ENCODE measurements at places on chromosomes 5 and 9. TPM values are rescaled to one million over a fixed set of nuclear protein-coding genes. Genes with fewer than 3 reads are reported as not detected.

CD274 gene
- 2.3 TPM for total RNA-seq

TLX3 gene
- not detected for total RNA-seq

CPEB4 gene
- 50.6 TPM for total RNA-seq

HSPB3 gene
- total RNA-seq, result 0.46 TPM

LPAR1 gene
- total RNA-seq, result 16.7 TPM

GFPT2 gene
- 9.4 TPM for total RNA-seq

PRR16 gene
- 4.9 TPM for total RNA-seq

PCDHGB2 gene
- total RNA-seq, result 5.1 TPM

TLE1 gene
- total RNA-seq, result 70.1 TPM

ARHGEF37 gene
- total RNA-seq, result 32.8 TPM

MEIKIN gene
- total RNA-seq, result not detected

BRINP1 gene
- total RNA-seq, result 0.46 TPM

COL15A1 gene
- total RNA-seq, result 46.2 TPM

FGF10 gene
- total RNA-seq, result 3.5 TPM

TMOD1 gene
- total RNA-seq, result 11.4 TPM

SMC2 gene
- 7.1 TPM for total RNA-seq

TNFSF8 gene
- total RNA-seq, result 2.8 TPM

ISCA1 gene
- 34.6 TPM for total RNA-seq

GLRA1 gene
- total RNA-seq, result not detected

SUSD3 gene
- 5.0 TPM for total RNA-seq

PLGRKT gene
- total RNA-seq, result 21.3 TPM

SNCB gene
- total RNA-seq, result 0.14 TPM

PCDHGA7 gene
- 4.5 TPM for total RNA-seq

COQ4 gene
- 54.8 TPM for total RNA-seq

SPINK13 gene
- total RNA-seq, result not detected
